NCI-H1105 treated with DMSO at 0.1 percent for 48 hours (cell line): ENCODE measurements at places on chromosomes 6 and 20.

DNA sequence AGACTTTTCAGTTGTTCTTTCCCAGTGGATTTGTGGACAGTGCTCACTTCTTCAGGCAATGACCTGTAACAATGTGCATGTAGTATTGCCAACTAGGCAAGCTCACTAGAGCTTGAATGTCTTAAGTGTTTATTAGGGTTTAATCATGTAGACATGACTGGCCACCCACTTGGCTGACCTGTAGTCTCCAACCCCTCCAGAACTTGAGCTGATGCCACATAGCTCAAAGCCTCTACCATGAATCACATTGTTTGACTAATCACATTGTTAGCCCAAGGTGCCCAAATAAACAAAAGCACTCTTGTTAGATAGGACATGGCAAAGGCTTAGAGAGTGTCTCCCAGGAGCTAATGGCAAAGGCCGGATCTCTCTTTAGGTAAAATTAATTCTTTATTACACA is 272.7 kb downstream of the GRIK2 start:
- no peak for DNase-seq

- no peak for DNase-seq
These were observed 904.3 kb upstream of the FLRT3 start for GRCh38 chr20:15241681-15242080.

DNA sequence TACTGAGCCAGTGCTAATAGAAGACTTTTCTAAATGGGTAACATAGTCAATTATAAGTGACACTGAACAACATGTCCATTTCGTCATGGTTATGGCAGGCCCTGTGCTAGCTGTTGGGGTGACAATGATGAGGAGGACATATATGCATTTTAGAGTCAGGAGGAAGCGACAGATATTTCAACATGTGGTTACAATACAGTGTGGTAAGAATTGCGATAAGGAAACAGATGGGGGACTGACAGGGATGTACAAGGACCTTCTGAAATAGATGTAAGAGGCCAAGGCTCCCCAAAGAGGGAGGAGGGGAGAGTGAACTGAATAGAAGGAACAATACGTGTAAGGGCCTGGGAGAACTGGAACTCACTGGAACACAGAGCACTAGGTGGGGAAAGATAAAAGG is 11.7 kb downstream of the MMP24 start:
- no peak for DNase-seq

DNA sequence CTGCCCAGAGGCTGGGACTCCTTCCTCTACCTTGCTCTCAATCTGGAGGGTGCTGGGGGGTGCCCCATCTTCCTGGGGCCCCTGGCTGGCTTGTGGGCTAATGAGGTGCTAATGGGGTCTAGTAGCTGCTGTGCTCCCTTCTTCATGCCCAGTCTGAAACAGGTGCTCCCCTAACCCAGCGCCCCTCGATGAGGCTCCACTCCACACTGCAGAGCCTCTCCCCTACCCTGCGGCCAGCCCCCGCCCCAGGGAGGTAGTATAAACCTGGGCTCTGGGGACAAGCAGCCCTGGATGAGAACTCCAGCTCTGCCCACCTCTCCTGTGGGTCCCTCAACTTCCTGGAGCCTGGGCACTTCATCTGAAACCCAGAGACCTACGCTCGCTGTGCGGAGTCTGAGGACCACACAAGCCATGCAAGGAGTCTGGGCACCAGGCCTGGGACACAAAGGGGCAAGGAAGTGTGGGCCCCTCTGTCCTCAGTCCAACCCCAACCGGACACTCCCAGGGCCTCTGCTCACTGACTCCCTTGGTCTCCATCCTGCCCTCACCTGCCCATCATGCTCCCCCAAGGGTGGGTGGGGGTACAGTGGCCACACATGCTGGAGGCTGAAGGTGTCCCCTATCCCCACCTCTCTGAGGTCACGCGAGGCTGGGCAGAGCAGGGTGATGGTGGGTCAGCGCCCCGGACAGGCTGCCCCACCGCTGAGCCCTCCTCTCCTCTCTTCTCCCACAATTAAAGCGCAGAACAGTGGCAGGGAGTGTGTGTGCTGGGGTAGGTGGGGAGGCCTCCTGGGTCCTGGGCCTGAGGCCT is 6.1 kb downstream of the RPL10A start:
- no peak for DNase-seq

DNA sequence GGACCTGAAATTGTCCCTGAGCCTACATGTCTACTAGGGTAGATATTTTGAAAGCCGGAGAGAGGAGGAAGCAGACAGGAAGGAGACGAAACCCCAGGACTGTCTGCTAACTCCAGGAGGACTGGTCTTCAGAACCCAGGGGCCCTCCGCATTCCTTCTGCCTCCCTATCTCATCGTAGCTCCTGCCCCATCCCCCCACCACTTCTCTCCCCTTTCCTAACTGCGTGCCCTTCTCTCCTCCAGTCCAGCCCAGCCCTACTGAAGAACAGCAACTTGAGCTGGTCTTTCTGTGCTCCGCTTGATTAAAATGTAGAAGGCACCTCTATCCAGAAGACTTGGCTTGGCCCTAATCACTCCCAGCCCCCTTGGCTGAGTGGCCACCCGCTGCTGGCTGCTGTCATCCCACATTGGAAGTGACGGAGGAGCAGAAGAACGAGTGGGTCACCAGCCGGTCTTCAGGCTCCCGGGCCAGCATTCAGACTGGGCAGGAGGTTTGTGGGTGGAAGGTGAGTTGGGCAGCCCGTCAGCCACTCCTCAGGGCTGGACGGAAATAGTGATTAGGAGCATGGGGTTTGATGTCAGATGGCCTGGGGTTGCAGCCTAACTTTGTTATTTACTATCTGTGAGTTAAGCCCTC is 28.8 kb upstream of the ANGPT4 start:
- DNase-seq = no peak

GRCh38 chr6:20882014-20882413 is 347.8 kb downstream of the CDKAL1 start:
- no peak for DNase-seq

- no peak for DNase-seq
These were observed 4.6 kb upstream of the PPP1R3G start for GRCh38 chr6:5080574-5080973.

GRCh38 chr6:139474145-139475108 is 100.0 kb upstream of the CITED2 start:
- DNase-seq = peak; percentile 95

- DNase-seq = no peak
These were observed 52.3 kb downstream of the MOCS1 start for GRCh38 chr6:39881851-39882530.

DNA sequence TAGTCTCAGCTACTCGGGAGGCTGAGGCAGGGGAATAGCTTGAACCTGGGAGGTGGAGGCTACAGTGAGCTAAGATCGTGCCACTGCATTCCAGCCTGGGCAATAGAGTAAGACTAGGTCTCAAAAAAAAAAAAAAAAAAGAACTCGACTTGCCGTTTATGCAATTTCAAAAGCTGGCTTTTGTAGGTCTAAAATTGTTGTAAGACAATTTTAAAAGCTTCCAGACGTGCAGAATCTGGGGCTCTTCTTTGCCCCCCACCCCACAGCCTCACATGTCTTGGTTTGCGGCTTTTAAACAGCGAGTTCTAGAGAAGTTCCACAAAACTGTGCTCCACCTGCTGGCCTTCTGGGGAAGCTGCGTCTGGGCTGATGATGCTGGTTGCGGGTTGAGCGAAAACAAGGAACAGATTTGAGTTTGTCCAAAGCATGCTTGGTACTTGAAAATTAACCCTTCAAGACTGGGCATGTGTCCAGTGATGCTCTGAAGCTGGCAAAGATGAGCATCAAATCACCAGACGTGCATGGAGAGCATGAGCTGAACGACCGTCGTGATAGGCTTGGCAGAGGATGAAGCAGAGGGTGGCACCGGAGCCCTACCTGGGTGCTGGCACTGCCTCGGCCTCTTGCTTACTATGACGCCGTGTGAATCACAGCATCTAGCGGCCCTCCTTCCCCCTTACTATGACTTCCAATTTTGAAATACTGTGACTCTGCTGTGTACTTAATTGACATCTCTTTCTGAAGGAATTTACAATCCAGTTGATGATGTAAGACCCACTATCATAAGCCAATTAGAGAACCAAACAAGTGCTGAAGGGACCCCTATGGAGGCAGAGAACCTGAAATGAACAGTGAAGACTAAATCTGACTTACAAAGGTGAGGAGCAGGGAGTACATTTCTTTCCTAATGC is 171.4 kb downstream of the GMPR start:
- peak; percentile 19 for DNase-seq

DNA sequence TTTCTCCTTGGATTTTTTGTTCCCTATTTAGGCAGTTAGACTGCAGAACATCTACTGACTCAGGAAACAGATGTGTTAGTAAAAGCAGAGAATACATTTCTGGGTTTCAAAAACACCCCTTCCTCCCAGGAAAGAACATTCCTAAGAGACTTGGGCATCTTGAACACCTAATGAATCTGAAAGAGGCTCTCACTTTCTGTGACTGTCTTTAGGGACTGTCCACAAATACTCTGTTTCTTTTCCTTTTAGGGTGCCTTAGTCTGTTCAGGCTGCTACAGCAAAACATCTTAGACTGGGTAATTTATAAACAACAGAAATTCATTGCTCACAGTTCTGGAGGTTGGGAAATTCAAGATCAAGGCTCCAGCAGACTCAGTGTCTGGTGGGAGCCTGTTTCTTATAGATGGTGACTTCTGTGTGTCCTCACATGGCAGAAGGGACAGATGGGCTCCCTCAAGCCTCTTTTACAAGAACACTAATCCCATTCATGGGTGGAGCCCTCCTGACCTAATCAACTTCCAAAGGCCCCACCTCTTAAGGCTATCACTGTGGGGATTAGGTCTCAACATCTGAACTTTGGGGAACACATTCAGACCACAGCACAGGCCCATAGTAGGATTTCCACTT is 19.4 kb upstream of the CCN5 start:
- DNase-seq = no peak

GRCh38 chr6:87274660-87275274 is 47.6 kb upstream of the SMIM8 start:
- no peak for DNase-seq

DNA sequence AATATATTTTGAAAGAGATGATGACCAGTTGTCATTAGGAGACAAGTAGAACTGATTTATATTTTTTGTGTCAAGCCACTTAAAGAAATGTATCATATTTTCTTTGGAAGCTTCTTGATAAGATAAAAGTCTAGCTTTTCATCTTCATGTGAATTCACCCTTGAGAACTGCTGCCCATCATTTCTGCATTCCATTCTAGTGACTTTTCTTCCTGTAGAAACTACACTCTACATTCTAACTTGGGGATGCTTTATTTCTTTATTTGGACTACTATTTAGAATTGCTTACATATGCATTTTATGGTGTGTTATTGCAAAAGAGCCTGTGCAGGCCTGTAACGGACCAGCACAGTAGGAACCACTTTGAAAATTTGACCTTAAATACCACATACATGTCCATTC is 335.0 kb upstream of the KCNQ5 start:
- no peak for DNase-seq

GRCh38 chr6:144535630-144536029 is 250.5 kb downstream of the UTRN start:
- DNase-seq = no peak

- no peak for DNase-seq
These were observed 19.3 kb downstream of the TOP1 start for GRCh38 chr20:41047975-41048305.

DNA sequence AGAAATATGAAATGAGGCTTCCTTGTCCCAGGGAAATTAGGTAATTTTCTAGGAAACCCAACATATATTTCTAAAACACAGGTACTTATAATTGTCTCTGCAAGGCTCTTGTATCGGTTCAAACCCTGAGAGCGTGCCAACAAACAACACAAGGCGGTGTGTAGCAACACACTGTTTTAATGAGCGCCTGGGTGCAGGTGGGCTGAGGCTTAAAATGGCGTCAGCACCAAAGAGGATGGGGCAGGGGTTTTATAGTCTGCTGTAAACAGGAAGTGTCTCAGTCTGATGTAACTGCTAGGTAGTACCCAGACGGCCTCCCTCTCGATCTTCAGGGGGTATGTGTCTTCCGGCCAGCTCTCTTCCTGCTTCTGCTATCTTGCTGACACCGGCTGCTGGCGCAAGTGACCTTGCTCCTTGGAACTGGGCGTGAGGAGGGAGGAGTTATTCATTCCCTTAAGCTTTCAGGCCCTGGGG is 69.7 kb downstream of the EPB41L2 start:
- DNase-seq = no peak

DNA sequence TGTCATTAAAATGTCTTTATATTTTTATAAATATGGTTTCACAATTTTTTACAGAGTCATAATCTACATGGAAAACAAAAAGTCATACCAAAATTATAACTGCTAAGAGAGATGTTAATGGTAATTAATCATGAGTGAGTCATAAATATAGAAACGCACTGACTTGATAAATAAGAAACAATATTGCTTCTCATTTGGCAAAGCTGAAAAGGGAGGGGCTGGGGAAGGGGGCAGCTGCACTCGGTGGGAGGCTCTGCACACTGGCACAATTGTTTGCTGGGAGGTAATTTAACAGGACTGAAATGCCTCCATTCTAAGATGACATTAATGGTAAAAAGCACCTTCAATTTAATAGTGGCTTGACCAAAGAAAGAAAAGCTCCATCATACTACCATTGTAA is 133.3 kb upstream of the AGPAT4 start:
- DNase-seq = no peak

DNA sequence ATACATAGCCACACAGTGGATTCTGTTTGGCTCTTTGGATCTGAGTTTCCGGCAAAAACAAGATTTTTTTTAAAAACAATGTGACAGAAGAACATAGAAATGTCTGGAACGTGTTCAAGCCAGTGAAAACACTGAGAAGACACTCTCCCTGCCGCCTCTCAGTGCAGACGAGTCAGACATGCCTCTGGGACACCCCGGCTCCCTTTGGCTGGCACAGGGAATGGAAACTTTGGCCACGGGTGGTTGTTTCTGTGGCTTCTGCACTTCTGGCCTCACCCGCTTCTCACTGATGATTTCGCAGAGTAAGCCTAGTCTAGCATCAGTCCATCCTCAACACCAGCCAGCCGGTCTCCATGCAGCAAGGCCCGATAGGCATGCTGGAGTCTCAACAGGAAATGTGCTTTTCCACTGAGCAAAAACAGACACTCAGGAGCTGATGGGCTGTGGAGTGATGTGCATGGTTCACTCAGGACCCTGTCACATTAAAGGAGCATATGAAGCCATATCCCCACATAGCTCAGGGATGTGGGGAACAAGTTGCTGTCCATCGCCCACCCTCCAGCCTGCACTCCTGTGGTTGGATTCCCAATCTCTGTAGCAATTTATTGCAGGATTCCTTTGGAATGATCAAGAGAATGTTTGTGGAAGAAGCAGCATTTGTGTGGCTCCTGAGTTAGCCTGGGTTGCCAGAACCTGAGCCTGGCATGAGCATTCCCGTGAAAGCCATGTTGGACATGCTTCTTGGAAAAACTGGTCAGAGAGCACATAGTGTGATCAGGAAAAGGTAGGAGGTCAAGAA is 262.0 kb upstream of the RIN2 start:
- no peak for DNase-seq

- DNase-seq = no peak
These were observed 142.8 kb downstream of the DLL1 start for GRCh38 chr6:170147832-170148708.

DNA sequence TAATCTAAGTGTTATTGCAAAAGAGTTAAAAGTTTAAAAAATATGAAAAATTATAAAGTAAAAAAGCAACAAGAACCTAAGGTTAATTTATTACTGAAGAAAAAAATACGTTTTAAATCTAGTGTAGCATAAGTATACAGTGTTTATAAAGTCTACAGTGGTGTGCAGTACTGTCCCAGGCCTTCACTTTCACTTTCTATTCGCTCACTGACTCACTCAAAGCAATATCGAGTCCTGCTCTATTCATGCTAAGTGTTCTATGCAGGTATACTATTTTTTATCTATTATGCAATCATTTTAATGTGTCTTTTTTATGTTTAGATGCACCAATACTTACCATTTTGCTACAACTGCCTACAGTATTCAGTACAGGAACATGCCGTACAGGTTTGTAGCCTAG is 113.0 kb downstream of the MANEA start:
- DNase-seq = no peak
